ENCODE measurements at places on chromosomes 6 and 20.

- no peak for DNase-seq
Measured at GRCh38 chr6:18044108-18044783, 56.8 kb upstream of the KIF13A start.

DNA sequence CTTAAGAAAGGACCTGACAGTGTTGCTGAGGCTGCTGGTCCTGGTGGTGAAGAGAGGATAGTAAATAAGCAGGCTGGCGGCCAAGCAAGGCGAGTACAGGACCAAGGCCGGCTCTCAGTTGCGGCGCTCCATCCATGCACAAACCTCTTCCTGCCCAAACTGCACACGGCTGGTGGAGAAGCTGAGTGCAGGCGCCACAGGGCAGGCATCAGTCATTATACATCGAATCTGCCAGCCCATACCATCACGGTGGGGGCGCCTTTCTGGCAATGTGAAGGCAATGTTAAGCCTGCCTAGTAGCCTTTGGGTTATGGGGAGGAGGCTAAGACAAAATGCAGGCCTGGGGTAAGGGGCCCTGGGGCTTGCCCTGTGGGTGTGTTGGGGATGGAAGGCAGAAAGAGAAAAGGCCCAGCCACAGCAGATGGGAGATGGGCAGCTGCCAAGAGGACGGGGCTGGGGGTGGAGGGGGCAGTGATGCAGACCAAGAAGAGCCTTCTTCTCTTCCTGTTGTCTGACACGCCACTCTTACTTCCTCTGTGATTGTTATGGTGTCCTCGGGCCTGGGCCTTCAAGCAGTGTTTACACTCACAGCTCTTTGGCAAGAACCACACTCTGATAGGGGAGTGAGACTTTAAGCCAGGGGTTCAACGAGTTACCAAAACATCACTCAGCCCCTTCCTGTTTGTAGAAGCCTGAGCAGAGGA is 20.3 kb upstream of the KCNK16 start:
- DNase-seq = peak; percentile 9

GRCh38 chr6:148761527-148762011 is 14.7 kb downstream of the UST start:
- DNase-seq = no peak

DNA sequence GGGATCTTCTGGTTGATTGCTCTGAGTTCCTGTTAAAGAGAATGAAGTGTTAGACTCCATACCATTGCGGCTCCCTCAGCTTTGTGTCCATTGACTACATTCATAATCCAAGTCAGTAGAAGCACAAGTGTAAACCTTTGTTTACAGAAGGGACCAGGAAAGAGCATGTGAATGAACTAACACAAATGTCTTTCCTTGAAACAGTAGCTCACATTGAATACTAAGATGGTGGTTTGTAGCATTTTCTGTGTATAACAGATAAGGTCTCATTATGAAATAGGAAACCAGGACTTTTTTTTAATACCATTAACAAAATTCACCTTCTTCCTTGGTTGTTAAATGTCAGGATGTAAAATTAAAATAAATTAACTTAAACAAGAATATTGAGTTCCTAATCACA is 8.4 kb downstream of the STXBP5 start:
- DNase-seq = no peak

GRCh38 chr6:49299279-49299678 is 163.8 kb downstream of the MMUT start:
- DNase-seq = no peak
